ENCODE measurements at places on chromosomes 5 and 9.

DNA sequence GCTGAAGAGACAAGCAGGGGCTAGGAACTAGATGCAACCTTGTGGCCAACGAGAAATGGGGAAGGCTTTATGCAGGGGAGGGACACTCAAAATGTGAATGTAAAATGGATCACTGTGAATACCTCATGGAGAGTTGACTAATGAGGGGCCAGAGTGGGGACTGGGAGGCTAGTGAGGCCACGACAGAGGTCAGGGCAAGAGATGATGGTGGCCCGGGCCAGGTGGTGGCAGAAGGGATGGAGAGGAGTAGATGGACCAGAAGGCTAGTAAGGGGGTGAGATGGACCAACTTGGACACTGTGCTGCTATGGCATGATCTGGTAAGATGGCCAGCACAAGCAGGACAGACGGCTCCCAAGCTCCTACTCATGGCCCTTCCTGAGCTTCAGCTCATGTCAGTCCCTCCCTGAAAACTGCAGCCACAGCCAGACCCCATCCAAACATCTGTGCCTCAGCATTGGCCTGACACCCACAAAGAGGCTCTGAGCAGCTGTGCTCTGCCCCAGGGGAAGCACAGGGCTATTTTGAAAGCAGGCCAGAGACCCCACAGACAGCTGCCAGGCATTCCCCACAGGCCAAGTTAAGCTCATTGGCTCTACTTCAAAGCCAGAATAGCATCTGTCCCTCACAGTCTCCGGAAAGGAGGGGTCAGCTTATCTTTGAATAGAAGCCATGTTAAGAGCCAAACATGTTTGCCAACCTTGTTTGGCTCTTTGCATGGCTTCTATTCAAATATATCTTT, 22.1 kb downstream of the P4HA2 start:
- DNase-seq = no peak

- DNase-seq = no peak
Observed at GRCh38 chr9:127066060-127066850, 56.2 kb downstream of the ANGPTL2 start.

DNA sequence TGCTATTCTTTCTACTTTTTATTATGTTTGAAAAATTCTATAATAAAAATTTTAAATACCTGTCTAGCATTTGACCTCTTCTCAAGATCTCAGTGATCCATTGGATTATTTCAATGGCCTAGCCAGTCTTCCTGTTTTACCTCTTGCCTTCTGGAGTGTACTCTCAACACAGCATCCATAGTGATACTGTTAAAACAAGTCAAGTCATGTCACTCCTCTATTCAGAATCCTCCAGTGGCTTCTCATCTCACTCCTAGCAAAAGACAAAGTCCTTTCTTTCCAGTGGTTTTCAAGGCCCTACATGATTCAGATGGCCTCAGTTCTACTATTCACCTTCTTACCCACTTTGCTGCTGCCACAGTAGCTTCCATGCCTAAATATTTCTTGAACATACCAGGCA, 1.8 kb downstream of the MARVELD2 start:
- DNase-seq = no peak

DNA sequence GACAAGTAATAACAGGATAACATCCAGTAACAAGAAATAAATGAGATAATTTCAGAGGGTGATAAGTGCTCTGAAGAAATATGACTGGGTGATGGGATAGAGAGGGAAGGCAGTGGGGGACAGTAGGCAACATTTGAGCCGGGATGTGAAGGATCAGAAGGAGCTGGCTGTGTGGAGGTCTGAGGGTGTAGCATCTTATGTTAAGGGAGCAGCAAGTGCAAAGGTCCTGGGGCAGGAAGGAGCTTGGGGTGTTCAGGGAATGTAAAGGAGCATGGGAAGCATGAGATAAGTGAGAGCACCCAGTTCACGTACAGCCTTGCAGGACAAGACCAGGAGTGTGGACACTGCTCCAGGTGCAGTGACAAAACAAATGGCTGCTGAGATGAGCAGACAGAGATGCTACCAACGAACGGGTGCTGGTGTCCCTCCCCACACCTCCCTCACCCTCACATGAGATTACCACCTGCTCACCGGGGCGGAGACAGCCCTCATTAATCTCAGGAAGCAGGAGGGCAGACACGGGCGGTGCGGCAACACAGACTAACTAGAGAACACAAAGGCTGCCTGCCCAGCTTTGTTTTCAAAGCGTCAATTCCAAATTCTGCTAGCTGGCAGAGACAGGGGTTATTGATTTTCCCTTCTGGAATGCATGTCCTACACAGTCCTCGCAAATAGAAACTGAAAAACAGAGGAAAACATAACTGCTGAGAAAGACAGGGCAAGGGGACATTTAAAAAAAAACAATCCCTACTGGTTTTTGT, 298.1 kb upstream of the PANK3 start:
- no peak for DNase-seq

DNA sequence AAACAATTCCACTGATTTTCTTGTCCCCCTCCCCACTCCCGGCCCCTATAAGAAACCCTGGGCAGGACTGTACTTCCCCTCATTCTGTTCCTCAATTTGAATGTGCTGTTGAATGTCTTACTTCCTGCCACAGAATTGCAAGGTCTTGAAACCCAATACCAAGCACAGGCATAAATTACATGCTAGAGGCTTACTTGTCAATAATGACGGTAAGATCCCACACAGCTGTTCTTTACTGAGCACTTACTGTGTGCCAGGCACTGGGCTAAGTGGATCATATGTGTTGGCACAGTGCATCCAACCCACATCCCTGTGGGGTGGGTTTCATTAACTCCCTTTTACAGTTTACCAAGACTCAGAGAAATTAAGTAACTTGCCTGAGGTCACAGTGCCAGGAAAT, 63.4 kb downstream of the MVB12B start:
- no peak for DNase-seq

DNA sequence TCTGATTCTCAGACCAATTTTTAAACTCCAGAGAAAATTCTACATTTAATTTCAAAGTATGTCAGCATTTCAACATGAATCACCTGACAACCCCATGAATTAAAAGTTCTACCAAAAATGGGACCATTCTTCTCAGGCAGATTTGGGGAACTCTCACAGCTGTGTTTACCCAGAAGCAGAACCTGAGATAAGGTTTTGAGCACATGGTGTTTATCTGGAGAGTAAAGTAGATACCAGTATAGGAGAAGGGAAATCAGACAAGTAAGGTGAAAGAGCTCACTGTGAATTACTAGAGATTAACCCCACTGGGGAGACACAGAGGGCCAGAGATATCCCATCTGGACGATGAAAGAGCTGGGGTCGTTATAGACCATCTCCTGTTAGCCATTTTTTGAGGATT, 729.1 kb downstream of the DNAH5 start:
- DNase-seq = no peak

DNA sequence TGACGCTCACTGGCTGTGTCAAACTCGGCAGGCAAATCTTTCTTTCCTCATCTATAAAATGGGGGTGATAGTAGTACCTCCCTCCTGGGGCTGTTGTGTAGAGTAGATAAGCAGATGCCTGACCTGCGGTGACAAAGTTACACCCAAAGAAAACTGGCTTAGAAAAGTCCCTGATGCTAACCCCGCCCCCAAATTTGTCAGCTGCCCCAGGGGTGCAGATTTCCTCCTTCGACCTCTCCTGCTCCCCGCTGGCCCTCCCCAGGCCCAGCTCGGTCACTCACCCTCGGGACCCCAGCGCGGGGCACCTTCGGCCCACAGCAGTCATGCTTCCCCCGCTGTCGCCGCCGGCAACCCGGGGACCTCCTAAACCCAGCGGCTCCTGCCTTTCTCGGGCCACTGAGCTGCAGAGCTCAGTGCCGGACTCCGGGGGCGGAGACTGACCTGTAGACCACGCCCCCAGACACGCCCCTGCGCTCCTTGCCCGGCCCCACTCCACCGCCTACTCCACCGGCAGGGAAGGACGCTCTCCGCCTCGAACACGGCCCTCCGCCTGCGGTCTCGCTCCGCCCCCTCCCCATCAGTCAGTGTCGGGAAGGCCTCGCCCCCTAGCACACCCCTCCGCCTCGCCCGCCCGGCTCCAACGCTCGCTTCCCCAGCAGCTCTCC, 7.4 kb downstream of the SH2D3C start:
- DNase-seq = peak; percentile 97

DNA sequence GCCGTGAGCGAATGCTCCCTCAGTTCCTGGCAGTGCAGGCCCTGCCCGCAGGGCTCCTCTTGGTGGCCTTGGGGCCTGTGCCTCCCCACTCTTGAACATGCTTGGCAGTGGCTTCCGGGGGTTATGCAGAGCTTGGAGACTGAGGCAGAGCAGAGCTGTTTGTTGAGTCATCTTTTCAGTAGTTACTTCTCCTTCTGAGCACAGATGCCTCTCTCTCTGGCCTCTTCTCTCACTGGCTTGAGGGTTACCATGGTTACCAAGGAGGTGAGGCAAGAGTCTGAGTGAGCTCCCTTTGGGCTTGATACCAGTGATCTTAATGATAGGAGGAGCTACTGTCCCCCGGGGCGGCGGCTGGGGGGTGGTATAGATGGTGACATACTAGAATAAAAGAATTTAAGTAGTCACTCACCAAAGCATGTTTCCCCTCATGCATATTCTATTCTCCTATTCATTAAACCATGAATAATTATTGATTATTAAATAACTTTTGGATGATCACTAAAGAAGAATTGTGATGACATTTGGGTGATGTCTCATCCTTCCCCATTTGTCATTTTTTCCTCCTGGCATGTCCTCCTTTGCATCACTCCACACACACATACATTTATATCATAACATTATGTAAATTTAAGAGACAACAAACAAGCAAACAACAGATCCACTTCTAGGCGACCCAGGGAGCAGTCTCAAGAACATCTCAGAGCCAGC, 111.1 kb downstream of the ARHGAP26 start:
- no peak for DNase-seq

- no peak for DNase-seq
Observed at GRCh38 chr5:425714-426113, 17.3 kb upstream of the EXOC3 start.

- no peak for DNase-seq
Observed at GRCh38 chr5:146007270-146007669, 70.9 kb downstream of the SH3RF2 start.

DNA sequence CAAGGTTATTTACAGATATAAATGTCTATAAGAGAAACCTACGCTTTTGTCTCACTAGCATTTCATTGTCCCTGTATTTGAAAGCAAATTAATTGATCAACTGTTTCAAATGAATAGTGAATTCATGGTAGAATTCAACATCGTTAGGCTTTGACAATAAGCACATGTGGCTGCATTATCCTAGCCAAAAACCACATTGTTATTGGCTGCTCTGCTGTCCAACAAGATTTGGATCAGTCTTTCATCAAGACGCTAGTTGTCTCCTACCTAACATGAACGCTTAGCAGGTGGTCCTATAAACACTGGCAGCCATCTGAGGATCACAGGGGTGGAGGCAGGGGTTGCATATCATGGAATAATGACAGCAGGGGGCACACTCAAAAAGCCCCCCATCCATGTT, 455.0 kb downstream of the CTNND2 start:
- no peak for DNase-seq

- no peak for DNase-seq
Observed at GRCh38 chr5:94551858-94552257, 66.5 kb downstream of the KIAA0825 start.

DNA sequence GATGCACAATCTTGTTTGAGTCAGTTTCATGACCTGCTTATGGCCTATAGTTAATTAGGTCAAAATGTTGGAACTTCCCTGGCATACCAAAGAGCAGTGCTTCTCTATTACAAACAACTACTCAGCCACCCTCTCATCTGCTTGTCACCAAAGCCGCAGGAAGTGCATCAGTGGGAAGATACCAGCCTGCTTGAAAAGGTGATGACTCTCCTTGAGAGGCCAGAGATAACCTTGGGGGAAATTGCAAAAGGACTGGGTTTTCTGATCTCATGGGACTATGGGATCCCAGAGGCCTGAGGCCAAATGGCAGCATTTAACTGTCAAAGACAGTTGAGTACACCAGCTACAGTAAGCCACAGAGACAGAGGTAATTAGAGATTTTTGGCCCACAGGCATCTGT, 69.9 kb downstream of the C9orf57 start:
- DNase-seq = no peak

DNA sequence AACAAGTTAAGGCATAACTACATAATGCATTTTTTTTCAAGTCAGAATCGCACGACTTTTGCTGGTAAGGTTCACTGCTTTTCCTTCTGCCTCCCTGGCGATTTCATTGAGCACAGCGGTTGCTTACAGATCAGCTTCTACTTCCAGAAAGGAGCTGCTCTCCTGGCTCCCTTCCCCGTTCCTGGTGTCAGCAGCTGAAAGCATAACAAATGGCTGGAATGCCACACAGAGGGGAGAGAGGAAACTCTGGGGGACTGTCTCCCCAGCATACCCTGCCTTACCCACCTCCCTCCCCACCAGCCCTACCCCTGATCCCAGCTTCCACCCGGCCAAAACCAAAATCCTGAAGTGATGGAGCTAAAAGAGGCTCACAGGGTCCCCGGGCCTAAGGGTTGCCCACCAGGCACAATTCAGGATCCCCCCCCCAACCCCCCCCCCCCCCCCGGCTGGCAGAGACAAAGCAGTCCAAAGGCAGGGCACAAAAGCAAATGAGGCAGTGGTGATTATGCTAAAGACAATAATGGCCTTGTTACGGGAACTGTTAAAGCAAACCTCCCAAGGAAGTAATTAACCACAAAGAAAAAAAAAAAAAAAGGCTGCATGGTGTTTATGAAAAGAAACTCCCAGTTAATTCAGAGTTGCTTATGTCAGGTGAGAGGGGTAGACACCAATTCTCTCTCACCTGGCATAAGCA, 126.1 kb upstream of the WWC1 start:
- DNase-seq = no peak

GRCh38 chr5:36741128-36741527, 134.7 kb downstream of the SLC1A3 start:
- DNase-seq = no peak

GRCh38 chr5:143567583-143568504, 164.4 kb upstream of the NR3C1 start:
- DNase-seq = no peak

- DNase-seq = no peak
Observed at GRCh38 chr9:129665389-129665775, at the start of gene PRRX2. Gene PRRX2 (plus strand): TSS chr9:129665647. CDS start chr9:129665868, 221 bp downstream.

- no peak for DNase-seq
Observed at GRCh38 chr9:38671372-38671731, 48.6 kb downstream of the FAM240B start.

DNA sequence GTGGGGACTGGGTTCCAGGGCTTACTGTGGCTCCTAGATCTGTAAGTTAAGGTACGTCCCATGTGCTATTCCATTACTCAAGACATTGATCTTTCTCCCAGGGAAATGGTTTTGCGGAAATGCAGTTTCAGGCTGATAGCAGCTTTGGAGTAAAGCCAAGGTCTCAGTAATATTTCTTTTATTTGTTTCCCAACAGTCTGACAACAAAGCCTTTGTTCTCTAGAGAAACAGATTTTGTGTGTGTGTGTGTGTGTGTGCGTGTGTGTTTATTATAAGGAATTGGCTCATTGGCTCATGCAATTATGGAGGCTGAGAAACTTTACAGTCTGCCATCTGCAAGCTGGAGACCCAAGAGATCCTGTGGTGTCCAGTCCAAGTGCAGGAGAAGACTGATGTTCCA, 12.1 kb upstream of the POC5 start:
- no peak for DNase-seq

DNA sequence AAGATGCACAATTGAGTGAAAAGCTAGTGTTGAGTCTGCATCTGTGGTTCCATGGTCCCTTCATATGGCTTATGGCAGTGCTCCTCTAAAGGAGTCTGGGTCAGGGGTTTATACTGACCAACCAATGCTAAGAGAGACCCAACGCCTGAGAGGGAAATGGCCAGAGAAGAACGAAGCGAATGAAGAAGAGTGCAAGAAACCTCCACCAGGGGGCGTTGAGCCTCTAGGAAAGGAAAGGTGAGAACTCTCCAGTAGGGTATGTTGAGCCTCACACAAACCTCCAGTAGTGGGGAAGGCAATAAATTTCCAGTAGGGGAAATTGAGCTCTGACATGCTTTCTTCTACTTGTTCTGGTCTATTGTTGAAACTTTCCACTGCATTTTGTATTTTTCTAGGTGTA, 470.6 kb downstream of the PRDM9 start:
- DNase-seq = peak; percentile 9

Data from LoVo (cell line).